Stimulated activated CD4-positive, alpha-beta T cell treated with anti-CD3 and anti-CD28 coated beads, Interleukin-1b, Interleukin-23, amount 100 ng/mL, for 1 hour (primary cell): ENCODE measurements at places on chromosomes 12 and 14.
A peak's percentile ranks its signal among the peaks of the same experiment; 100 is the strongest.

DNA sequence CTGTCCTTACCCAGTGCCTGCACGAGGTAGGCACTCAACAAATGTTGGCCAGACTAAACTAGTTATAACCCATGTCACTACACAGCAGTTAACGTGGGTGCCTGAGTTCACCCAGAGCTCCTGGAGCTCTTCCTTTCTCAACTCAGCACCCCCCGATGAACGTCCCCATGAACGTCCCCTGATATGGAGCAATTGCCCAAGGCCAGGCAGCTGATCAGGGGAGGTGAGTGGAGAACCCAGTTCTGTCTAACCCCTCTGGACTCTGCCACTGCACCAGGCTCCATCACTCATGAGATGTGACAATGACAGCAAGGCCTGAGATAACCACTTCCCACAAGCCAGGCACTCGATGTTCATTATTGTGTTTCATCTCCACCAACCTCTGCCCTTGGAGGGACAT is 199.0 kb downstream of the BCL11B start:
- DNase-seq = no peak

- DNase-seq = no peak
Observed at GRCh38 chr14:58543253-58543652, 94.5 kb upstream of the DACT1 start.

GRCh38 chr14:61749264-61749663 is 13.0 kb upstream of the SNAPC1 start:
- DNase-seq = no peak

DNA sequence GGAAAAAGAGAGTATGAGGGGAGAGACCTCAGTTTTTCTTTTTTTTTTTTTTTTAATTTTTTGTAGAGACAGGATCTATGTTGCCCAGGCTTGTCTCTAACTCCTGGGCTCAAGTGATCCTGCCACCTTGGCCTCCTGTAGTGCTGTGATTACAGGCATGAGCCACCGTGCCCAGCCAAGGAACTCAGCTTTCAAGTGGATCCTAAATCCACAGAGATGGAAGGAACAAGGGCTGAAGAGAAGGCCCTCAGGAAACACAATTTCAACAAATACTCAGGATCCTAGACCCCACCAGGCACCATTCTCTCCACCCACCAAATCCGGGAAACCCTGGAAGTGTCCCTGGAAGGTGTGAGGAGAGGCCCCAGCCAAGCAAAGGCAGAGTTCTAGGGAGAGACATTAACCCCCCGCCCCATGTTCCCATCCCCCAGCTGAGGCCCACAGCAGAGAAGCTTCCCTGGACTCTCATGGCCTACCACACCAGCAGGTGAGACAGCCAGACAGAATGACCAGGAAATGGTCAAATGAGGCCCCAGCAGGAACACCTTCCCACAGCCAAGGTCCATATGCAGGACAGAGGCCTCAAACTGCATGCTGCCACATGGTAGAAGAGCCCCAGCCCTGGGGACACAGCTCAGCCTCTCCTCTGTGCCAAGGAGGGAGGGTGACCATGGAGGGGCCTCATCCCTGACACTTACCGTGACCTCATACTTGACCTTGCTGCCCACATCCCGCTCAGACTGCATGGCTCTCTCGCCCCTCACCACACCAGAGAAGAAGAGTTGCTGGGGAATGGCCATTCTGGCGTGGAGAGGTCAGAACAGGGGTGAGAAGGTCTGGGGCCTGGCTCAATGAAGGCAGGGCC is 14.1 kb downstream of the ITGA7 start:
- DNase-seq = no peak

DNA sequence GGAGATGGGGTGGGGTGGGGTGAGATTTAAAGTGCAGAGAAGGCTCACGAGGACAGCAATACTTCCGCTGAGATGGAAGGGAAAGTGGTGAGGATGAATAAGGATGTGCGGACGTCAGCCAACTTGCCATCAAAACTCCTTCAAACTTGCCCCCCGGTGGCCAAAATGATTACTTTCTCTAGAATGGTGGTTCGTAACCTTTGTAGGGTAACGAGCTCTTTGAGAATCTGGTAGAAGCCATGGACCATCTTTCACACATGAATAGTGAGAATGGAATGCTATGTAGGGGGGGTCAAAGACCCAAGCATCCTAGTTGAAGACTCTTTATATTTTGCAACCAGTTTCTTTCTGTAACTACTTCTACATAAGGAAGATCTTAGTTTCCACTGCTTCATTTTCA is 245.9 kb upstream of the DDHD1 start:
- no peak for DNase-seq

GRCh38 chr12:109714141-109714912 is 702 bp downstream of the FAM222A start:
- DNase-seq = no peak

DNA sequence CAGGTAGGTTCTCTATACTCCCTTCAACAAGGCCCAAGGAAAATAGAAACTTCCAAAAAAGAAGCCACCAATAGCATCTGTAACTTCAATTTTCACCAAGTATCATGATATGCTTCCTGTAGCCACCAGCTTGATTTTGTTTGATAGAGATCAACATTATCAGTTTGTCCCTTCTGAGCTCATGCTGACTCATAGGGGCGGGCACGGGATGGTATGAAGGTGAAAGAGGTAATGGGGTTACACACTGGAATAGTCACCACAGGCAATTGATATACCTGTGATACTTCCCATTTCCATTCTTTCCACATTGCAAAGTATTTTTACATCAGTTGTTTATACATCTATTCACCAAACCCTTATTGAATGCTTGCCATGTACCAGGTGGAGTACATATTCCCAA is 134.1 kb downstream of the KCNA5 start:
- no peak for DNase-seq

GRCh38 chr14:73143003-73143402 is 6.7 kb downstream of the PSEN1 start:
- no peak for DNase-seq

DNA sequence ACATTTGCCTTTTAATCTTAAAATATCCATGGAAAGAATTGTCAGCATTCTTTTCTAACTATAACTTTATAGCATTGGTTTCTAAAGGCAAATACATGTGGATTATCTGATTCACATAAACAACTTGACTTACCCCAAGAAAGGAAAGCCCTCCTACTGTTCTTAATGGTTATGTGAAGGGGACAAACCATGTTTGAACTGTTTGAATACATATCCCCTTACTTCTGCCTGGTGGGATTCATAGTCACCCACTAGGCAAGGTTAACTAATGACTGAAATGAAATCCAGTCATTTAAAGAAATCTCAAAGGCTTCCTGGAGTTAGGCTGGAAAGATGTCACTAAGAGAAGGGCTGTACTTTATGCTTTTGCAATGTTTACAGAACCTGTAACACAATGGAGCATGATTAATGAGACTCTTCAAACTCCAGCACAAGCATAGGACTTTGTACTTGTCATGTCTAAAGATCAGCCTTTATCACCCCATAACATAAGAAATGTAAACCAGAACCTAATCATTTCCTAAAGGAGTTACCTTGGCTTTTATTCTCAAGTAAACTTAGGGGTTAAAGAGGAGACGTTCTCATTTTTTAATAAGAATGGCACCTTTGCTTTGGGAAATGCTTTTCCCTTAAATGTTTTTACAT is 10.2 kb upstream of the FLRT2 start:
- DNase-seq = no peak

GRCh38 chr12:121246893-121247557 is 37.1 kb downstream of the P2RX4 start:
- DNase-seq = no peak

GRCh38 chr12:27780612-27781408 is 774 bp upstream of the MANSC4 start:
- DNase-seq = peak; percentile 2

DNA sequence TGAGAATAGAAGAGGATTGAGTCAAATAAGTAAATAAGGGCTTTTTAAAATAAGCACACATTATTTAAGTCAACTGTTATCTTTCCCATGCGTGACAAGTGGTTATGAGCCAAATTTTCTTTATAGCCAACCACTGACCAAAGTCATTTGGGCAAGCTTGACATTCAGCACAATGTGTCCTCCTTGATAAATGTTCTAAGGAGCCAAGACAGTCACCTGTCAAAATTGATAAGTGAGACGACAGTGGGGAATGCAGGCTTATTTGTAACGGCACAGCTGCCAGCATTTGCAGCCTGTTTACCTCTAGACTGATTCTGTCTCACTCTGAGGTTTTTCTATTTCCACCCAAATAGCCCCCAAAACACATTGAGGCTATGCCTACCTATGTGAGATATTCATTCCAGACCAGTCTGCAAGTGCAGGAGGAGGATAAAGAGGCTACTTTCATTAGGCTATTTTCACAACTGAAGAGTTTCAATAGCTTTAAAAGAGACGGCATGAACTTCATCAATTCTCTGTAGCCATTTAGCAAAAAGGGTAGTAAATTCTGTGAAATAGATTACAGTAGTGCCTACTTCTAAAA is 339.5 kb downstream of the PDZRN4 start:
- DNase-seq = no peak

GRCh38 chr12:8082808-8083100 is 680 bp downstream of the NECAP1 start:
- no peak for DNase-seq

- DNase-seq = no peak
Observed at GRCh38 chr14:81831128-81831820, 297.6 kb upstream of the SEL1L start.

- no peak for DNase-seq
Observed at GRCh38 chr14:77335576-77335975, 14.7 kb downstream of the GSTZ1 start.
